ENCODE measurements at places on chromosomes 1 and 21.

DNA sequence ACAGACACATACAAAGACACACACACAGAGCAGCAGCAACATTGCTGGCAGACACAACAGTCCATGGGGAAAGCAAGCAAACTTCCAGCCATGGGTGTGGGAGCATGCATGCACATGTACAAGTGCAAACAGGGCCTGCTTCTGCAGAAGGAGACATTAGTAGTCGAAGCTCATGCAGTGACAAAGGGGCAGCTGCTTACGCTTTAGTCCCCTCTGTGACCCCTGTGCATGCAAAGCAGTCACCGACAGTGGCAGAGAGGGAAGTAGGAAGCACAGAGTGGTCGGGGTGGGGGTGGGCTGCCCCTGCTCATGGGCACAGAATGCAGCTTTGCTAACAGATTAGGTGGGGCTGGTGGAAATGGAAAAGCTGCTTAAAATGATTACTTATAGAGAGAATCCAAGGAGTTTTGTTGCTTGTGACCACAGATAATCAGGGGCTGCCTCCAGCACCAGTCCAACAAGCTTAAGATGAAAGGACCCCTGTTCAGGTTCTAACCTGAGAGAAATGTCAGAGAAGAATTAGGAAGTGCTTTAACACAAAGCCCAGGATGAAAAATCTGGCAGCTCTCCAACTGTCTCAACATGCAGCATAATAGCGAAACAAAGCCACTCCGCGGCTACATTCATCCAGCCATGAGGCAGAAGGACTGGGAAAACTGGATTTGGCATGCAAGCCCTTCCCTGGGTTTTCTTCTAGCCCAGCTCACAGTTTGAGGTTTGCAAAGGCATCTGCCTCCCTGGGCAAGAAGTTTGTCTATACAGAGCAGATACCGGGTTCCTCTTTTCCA lies 378.9 kb downstream of the KCNH1 start:
- no peak for DNase-seq

- no peak for DNase-seq
Observed at GRCh38 chr21:45873418-45873817, 108.2 kb upstream of the COL6A1 start.

GRCh38 chr1:116036255-116036654 lies 59.9 kb downstream of the SLC22A15 start:
- DNase-seq, result no peak

DNA sequence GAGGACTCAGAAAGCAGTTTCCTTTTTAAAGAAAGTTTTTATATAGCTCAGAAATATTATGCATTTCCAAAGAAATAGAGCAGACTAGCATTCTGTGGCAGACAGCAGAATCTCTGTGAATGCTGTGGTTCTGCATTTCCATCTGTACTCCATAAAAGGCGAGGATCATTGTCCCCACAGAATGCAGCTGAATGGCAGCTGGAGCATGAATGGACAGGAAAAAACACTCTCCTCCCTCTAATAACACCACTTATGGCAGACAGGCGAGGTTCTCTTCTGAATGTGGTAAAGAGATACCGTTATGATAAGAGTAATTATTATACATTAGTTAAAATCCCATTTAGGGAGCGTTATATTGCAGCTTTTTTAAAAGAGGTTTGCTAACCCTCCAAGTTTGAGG lies 81.4 kb upstream of the WLS start:
- DNase-seq, result no peak

- no peak for DNase-seq
Observed at GRCh38 chr1:220224611-220225124, 47.6 kb downstream of the RAB3GAP2 start.
